CD4-positive, alpha-beta T cell treated with Interleukin-10 for 1 hour (primary cell): ENCODE measurements at places on chromosomes 16 and 17.

DNA sequence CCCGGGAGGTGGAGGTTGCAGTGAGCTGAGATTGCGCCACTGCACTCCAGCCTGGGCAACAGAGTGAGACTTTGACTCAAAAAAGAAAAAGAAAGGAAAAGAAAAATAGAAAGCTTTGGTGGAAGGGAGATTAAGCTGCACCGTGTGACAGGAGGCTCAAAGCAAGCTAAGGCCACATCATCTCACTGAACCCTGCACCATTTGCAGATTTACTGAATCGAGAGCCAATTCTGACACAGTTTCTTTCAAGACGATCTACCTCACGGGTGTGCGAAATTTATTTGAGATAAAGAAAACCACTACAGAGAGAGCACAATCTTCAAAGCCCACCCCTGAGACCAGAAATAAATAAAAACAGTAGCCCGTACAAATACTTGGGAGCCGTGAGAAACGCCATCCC, 49.6 kb downstream of the RTN4RL1 start:
- no peak for DNase-seq

DNA sequence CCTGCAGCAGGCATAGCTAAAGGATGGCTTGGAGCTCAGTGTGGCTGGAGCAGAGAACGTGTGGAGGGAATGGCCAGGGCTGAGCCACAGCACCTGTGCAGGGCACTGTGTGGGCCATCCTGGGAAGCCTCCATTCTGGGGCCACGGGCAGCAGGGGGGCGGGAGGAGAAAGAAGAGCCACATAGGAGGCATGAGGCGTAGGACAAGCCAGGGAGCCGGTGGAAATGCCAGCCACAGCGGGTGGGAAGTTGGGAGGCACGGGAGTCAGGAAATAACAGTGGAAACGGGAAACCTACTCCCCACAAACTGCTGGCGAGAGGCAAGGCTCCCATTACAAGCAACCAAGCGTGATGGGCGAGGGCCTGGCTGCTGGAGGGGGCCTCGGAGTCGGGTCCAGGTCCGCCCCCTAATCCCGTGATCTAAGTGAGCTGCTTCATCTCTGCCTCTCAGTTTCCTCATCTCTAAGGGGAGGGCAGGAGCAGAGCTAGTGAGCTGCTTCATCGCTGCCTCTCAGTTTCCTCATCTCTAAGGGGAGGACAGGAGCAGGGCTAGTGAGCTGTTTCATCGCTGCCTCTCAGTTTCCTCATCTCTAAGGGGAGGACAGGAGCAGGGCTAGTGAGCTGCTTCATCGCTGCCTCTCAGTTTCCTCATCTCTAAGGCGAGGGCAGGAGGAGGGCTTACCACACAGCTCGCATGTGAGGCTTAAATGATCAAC, 104.9 kb downstream of the ADCY9 start:
- no peak for DNase-seq

GRCh38 chr17:31048780-31049179, 46.0 kb upstream of the NF1 start:
- DNase-seq: no peak

GRCh38 chr16:72818236-72818845, 229.6 kb downstream of the ZFHX3 start:
- DNase-seq: no peak

DNA sequence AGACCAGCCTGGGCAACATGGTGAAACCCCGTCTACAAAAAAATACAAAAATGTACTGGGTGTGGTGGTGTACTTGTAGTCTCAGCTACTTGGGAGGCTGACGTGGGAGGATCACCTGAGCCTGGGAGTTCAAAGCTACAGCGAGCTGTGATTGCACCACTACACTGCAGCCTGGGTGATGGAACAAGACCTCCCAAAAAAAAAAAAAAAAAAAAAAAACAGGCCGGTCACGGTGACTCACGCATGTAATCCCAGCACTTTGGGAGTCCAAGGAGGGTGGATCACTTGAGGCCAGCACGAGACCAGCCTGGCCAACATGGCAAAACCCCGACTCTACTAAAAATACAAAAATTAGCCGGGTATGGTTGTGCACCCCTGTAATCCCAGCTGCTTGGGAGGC, 12.7 kb upstream of the APPBP2 start:
- DNase-seq: no peak

GRCh38 chr16:75114946-75115825, 1.4 kb downstream of the LDHD start:
- no peak for DNase-seq

- DNase-seq: no peak
These were observed 15.0 kb upstream of the MPHOSPH6 start for GRCh38 chr16:82185012-82185411.

GRCh38 chr17:78806451-78806850, 24.4 kb upstream of the CYTH1 start:
- DNase-seq: peak; percentile 69

- no peak for DNase-seq
These were observed 28.0 kb downstream of the NFATC3 start for GRCh38 chr16:68113059-68113761.

DNA sequence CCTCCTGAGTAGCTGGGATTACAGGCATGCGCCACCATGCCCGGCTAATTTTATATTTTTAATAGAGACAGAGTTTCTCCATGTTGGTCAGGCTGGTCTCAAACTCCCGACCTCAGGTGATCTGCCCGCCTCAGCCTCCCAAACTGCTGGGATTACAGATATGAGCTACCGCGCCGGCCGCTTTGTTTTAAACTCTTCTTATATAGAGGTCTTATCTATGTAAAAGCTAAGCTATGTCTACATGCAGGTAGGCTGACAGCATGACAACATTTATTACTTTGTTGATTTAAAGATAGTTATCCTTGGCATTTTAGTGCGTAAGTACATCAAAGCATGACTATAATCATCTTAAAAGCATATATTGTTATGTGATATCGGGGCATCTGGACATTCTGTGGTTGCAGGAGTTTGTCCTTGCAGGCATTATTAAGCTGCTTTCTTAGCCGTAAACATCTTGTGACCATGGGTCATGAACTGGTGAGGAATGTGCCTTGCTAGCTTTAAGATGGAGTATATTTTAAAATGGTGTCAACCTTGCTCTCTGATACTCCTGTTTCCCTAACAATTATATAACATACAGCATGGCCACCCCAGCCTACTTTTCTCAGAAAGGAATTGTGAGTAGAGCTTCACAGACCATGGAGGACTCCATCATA, 45.8 kb upstream of the TAOK1 start:
- no peak for DNase-seq

DNA sequence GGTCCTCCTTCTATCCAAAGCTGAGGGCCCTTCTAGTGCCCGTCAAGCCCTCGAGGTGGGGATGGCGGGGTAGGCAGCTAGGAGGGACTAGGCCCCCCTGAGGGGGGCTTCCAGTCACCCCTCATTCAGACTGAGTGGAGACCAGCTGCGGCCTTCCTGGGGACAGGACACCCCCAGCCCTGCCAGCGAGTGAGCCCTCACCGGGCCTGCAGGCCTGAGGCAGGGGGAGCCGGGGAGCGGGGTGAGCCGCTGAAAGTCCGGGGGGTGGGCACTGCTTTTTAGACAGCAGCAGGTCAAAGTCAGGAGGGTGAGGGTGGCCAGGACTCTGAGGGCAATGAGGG, 8.7 kb upstream of the KREMEN2 start:
- DNase-seq: no peak

DNA sequence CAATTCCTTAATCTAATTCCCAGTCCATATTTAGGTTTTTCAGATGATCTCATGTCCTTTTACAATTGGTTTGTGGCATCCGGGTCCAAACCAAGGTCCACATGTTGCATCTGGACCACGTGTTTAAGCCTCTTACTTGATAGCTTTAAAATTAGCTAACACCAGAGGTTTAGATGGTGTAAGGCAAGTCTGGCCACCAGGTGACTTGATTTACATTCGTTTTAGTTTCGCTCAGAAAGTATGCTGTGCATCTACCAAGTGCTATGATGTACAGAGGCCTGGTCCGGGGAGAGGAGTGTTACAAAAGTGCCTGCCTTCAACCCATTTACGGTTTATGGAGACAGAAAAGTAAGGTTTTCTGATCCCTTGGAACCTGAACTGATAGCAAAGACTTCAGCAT, 878 bp upstream of the DNAJA2 start:
- DNase-seq: peak; percentile 58

- no peak for DNase-seq
These were observed 52.3 kb upstream of the MRTFB start for GRCh38 chr16:14018851-14019250.

- DNase-seq: peak; percentile 68
These were observed 1.5 kb downstream of the CASKIN1 start for GRCh38 chr16:2194852-2195321.

DNA sequence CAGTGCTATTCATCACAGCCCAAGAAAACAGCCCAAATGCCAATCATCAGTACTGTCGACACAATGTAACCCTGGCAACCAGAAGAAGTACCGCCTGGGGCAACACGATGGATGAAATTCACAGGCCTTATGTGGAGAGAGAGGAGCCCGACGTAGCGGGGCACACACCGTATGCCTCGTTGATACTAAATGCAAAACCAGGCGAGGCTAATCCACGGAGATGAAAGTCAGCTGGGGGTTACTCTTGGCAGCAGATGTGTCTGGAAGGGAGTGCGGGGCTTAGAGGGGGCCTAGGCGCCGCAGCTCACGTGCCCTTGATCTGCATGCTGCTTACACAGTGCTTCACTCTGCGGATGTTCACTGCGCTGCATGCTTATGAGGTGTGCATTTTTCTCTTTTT, 29.8 kb downstream of the ITGAE start:
- DNase-seq: no peak

DNA sequence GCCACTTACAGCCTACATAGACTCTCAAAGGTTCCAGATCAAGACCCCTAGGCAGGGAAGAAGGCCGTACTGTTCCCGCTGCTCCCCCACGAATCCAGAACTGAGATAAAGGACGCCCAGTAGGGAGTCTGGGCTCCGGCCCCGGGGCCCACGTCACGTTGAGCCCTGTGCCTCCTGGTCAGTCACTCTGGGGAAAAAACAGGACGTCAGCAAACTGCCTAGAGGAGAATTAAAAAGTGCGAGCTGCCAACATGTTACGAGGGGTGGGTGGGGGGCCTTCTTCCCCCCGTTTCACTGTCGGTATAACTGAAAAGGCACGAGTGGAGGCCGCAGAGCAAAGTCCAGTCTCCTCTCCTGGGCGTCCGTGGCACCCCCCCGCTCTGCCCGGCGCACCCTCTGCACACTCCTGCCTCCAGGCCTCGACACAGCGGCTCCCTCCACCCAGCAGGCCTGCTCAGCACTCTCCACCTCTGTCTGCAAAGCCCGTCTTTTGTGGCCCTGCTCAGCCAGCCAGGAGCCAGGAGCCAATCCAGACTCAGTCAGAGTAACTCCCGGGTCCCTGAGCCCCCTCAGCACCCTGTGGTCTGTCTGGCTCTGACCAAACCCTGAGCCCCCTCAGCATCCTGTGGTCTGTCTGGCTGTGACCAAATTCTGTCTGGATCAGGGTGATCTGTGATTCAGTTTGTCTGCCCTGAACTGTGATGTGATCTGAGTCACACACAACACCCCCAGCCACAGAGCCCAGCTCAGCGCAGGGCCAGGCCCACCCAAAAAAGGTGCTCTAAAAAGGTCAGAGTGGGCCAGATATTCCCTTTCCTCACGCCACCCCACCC, 6.2 kb downstream of the ITGAE start:
- DNase-seq: peak; percentile 63

GRCh38 chr16:89548344-89549006, 12.0 kb upstream of the RPL13 start:
- DNase-seq: no peak

DNA sequence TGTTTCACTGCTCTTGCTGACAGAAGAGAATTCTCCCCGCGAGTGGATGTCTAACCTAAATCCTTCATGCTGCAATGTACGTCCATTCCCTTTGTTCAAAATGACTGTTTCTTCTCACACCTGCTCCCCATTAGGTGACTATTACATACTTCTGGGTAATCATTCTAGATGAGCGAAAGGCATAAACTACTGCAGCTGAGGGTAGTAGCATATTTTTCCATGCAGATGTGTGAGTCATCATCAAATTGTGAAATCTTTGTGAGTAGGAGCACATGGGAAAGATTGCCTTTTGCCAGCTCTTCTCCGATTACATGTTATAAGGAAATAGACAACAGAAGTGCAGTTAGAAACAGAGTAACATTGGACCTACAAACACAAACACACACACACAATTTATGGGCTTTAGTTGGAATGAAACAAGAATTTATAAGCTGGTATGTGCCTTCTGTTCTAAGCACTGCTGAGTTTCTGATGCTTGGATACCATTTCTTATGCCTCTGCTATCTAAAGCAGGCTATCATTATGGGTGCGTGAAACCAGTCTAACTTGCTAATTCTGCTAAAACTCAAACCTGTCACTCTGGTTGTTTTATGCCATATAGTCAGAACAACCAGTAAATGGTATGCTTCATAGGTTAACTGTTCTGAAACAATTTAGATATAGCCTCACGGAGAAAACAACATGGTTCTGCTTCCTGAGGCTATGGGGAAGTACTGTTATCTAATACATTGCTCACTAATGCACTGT, 346.9 kb upstream of the PSMD7 start:
- DNase-seq: no peak

- no peak for DNase-seq
These were observed 12.0 kb upstream of the CD300A start for GRCh38 chr17:74454197-74455024.

DNA sequence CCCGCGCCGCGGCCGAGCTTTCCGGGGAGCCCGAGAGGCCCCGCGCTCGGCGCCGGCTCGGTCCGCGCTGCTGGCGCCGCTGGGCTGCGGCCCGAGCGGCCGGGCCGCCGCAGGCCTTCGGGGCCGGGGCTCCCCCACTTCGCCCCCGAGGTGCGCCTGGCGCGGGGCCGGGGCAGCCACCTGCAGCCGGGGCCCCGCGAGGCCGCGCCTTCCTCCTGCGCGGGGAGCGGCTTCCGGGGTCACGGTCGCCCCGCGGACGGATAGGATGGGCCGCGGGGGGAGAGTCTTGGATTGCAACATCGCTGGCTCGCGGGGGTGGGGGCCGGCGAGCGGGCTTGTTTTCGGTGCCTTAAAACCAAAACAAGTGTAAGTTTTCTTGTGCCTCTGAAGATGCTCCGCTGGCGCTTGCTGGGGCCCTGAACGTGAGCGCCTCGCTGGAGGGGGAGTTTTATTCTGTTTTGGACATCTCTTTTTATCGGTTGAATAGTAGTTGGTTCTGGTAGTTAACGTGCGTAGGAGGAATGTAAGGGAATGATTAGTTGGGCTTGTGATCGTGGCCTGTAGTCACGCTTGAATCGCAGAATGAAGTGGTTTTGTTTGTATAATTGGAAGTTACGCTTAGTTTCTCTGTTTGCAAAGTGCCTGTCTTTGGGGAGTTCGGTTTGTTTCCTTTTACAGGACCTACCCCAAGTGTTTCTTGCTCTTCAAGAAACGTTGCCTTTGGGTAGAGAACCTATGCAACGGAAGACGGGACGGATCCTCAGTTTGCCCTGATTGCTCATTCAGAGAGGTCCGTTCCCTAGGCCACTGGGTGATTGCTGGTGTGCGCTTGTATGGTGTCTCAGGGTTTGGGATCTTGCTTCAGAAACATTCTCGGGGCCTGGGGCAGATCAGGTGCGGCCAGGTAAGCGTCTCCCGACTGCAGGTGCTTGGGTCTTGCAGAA, 724 bp downstream of the UBE2I start:
- DNase-seq: peak; percentile 69

- no peak for DNase-seq
These were observed 14.3 kb downstream of the MNT start for GRCh38 chr17:2386400-2387085.
